T-helper 22 cell (primary cell): ENCODE measurements at places on chromosomes 5 and 9.

GRCh38 chr9:35658968-35659220 is 802 bp downstream of the CCDC107 start:
- no peak for DNase-seq

GRCh38 chr5:160423099-160423498 is 1.4 kb downstream of the PTTG1 start:
- no peak for DNase-seq

DNA sequence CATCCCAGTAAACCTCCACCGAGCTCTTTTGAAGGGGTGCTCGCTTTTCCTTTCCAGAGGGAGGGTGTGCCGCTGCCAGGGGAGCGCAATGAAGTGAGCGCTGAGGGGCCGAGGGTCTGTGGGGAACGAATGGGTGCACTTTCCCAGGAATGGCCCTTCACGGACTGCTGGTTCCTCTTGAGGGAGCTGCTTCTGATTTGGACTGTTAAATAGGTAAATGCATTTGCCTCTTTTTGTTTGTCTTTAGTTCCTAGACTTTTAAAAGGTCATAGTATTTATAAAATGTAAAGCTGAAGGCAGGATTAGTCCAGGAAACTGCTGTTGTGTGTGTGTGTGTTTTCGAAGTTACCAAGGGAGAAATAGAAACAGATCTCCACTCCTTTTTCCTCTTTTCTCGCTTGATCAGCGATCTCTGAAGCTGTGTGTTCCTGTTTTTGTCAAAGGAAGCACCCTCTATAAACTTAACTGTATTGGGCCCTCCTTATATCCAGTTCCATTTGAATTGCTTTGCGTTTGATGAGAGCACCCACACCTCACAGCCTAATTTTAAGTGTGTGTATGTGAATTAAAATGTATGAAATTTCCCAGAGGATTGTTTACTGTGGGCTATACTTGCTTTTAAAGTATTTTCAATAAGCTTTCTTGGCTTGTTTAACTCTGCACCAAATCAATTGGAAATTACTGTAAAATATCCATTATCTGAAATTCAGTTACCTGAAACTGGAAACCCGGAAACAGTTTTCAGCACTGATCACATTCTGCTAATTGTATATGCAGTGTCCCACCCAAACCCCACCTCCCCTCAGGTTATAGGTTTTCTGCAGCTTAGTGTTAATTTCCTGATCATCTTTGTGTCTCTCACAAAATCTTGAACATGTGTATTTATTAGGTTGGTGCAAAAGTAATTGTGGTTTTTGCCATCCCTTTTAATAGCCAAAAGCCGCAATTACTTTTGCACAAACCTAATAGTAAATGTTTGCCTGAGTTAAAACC is 966 bp downstream of the SNX2 start:
- DNase-seq, result no peak

GRCh38 chr9:6655036-6655435 is 9.5 kb upstream of the GLDC start:
- no peak for DNase-seq

GRCh38 chr9:36415822-36416525 is 15.9 kb upstream of the RNF38 start:
- DNase-seq, result no peak

- no peak for DNase-seq
Measured at GRCh38 chr5:76576996-76577395, 46.2 kb downstream of the F2RL2 start.

GRCh38 chr5:124951661-124952060 is 205.2 kb upstream of the ZNF608 start:
- DNase-seq, result no peak

DNA sequence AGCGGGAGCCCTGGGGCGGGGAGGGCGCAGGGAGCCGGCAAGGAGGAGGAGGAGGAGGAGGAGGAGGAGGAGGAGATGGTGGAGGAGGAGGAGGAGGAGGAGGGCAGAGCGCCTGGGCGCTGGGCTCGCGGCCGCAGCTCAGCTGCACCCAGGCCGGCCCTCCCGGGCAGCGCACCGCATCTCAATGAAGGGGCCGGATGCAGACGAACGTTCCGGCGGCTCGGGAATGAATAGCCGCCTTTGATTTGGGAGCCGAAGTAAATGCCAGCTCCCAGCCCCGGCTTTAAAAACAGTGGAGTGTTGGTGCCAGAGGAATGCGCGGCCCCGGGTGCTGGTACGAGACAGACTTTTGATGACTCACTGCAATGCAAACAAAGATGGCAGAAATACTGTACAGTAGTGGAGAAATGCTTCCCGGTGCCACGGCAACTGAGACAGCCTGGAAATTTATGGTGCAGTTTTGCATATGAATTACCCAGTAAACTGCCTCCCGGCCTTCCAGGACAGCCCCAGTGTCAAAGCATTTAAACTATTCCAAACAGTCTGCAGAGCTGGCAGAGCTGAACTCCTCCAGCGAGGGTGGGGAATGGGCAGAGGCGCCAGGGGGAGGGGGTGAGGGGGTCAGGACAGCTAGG is 43.1 kb downstream of the NACC2 start:
- DNase-seq, result no peak

DNA sequence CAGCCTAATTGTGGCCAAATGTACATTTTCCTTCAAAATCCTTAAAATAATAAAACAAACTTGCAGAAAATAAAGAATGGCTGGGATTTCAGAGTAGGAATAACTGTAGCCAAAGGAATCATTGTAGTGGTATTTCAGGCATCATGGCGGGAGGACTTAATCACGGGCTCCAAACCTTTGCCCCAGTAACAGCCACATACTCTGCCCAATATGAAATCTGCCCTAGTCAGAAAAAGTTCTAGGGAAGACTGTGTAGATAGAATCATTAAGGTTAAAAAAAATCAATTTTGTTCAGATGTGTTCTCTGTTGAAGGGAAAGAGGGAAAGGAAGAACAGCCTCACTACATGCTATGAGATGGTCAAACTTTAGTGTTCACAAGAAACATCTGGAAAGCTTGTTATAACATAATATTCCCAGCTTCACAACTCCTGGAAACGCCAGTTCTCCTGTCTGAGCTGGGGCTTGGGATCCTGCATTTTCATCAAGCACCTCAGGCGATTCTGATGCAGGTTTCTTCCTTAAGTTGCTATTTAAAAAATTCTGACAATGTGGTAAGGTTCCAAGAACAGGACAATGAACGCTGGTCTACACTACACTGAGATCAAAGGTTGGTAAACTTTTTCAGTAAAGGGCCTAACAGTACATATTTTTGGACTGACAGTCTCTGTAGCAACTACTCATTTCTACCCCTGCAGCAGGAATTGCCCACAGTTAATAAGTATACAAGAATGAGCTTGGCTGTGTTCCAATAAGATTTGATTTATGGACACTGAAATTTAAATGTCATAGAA is 87.9 kb downstream of the CEMIP2 start:
- no peak for DNase-seq

- DNase-seq, result no peak
Measured at GRCh38 chr9:113409883-113410206, 630 bp downstream of the POLE3 start.

- no peak for DNase-seq
Measured at GRCh38 chr9:33125461-33125860, 41.7 kb downstream of the B4GALT1 start.

- DNase-seq, result no peak
Measured at GRCh38 chr5:168176941-168177340, 114.5 kb upstream of the WWC1 start.

GRCh38 chr9:99040911-99041582 is 63.9 kb upstream of the TGFBR1 start:
- DNase-seq, result no peak

DNA sequence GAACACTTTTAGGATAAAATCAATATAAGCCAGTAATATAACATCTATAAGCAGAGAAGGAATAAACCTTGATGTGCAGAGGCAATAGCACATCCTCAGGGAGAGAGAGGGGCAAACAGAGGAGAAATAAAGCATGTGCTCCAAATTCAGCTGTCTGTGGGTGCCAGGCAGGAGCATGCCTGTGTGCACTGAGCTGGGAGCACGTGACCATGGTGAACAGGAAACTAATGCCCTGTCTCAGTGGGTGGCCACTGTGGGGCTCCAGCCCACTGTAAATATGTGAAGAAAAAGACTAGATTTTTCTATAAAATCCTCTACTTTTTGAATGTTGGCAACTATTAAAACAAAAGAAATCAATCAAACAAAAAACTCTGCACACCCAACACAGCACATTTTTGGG is 55.3 kb downstream of the FYB1 start:
- no peak for DNase-seq

DNA sequence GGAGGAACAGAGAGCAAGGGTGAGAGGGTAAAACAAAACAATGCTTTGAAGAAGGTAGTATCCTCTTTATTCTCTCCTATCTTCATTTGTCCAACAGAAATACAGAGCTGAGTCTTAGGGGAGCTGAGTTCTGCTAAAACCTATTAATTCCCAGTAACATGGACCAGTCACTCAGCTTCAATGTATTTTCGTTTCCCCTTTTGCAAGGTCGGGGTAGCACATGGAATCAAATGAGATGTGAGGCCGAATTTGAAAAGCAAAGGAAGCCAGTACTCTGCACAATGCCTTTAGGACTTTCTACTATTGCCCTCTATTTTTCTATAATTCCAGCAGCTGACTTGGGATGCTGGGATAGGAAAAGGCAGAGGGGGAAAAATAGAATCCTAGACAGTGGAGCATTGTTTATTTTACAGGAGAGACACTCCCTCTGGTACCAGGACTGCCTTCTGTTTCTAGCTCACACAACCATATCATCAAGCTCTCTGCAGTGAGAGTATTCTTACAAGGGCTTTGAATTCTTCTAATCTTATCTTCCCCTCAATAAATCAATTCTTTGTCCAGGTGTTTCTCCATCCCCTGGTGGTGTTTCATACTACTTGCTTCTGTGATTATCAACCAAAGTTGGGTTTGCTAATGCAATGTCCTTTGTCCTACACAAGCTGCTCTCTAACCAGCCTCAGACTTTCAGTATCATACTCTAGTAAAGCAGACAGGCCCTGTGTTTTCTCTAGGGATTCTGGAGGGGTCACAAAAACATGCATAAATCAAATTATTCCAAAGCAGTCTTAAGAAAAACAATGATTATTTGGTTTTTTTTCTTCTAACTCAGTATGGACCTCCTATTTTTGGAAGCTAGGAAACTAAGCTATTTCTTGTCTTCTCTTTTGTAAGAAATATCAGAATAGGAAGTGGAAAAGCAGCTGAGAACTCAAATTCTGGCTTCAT is 341.5 kb downstream of the OSTF1 start:
- DNase-seq, result no peak

- DNase-seq, result no peak
Measured at GRCh38 chr5:179887095-179887494, 20.6 kb downstream of the TBC1D9B start.

DNA sequence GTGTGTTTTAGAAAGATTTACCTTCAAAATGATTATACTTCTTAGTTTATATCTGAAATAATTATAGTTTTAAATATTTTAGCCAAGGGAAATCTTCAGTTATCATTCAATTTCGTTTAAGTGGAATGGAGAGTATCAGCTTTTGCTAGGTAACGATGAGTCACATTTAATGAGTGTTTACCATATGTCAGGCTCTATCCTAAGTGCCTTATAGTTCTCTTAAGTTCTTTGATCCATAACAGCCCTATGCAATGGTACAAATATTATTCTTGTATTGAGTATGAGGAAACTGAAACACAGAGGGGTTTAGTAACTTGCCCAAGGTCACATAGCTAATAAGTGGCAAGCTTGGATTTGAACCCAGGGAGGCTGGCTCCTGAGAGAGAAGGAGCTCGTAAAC is 37.5 kb upstream of the SHB start:
- no peak for DNase-seq

- DNase-seq, result no peak
Measured at GRCh38 chr5:64690417-64691151, at the start of gene SHISAL2B. TSS of gene SHISAL2B (plus strand) at chr5:64690503. CDS start at chr5:64690624, 121 bp downstream.

DNA sequence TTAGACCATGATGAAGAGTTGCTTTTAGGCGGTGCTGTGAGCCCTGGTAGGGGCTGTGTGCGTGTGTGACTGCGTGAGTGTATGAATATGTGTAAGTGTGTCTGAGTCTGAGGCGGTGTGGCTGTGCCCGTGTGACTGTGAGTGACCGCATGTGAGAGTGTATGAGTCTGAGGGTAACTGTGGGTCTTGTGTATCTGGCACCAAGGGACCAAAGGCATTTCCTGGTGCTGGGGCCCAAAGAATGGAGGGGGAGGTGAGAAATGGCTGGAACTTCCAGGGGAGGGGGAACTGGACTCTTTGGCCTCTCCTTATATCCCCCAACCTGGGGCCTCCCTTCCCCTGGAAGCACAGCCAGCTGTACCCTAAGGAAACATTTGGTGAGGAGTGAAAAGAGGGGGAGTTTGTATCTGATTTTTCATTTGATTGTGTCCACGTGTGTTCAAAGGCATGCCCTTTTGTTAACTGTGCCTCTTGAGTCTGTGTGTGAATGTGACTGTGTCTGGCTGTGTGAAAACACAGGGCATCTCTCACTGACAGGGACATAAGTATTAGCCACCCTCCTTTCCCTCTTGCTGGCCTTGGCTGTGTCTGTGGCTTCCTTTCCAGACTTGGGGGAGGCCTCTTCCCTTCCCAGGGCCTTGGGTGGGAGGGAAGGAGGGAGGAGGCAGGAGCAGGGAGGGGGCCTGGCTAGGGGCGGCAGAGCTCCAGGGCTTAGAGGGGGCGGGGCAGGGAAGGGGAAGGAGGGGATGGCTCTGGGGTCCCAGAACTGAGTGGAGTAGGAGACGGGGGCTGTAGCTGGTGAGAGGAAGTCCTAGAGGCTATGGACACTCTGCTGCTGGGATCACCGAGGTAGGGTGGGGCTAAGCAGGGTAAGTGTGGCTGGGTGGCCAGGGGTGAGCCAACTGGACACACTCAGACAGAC is 1.4 kb downstream of the IL11RA start:
- no peak for DNase-seq

- DNase-seq, result no peak
Measured at GRCh38 chr9:130292106-130292505, 26.5 kb downstream of the HMCN2 start.

GRCh38 chr9:113388833-113389232 is 12.0 kb upstream of the HDHD3 start:
- DNase-seq, result no peak

GRCh38 chr9:89524963-89525362 is 27.1 kb upstream of the SEMA4D start:
- no peak for DNase-seq

- no peak for DNase-seq
Measured at GRCh38 chr5:55897905-55898304, 46.7 kb downstream of the IL31RA start.

- DNase-seq, result no peak
Measured at GRCh38 chr5:133120156-133120750, 68.4 kb downstream of the HSPA4 start.
